DMS153 (cell line): ENCODE measurements at places on chromosomes 6 and 20.

DNA sequence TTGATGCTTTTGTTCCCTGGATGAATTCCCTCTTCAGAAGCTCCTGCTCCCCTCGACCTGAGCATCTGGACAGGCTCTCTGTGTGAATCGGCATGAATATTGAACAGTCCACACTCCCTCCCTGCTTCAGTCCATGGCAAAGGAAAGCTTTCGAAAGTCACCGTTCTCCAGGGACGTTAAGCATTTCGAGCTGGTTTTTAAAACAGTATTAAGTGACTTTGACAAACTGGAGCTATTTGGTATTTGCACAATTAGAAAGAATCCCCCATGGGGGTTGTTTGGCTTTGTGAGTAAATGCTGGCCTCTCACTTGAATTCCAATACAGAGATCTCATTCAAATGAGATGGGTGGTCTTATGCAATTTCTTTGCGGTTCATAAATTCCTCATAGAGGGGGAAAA is 85.3 kb upstream of the TIAM2 start:
- DNase-seq, result no peak

GRCh38 chr6:150934380-150934779 is 68.9 kb downstream of the MTHFD1L start:
- no peak for DNase-seq

- peak; percentile 1 for DNase-seq
Measured at GRCh38 chr6:98945311-98946115, 2.2 kb downstream of the FBXL4 start.

DNA sequence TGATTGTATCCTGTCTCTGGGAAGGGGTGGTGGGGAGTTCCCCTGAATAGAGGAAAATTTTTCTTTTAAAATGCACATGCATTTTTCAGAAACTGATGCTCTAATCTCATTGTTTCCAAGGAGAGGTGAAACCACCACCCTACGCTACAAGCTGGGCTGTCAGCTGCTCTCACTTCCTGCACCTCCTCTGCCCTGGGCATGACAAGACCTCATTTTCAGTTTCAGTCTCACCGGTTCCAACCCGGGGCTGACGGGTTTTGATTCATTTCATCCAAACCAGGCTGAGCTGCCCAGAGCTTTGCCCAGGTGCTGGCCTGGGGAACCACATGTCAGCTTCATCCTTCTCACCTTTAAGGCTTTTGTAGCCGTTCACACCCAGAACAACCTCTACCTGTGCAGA is 99.7 kb downstream of the EYA2 start:
- DNase-seq, result peak; percentile 40

DNA sequence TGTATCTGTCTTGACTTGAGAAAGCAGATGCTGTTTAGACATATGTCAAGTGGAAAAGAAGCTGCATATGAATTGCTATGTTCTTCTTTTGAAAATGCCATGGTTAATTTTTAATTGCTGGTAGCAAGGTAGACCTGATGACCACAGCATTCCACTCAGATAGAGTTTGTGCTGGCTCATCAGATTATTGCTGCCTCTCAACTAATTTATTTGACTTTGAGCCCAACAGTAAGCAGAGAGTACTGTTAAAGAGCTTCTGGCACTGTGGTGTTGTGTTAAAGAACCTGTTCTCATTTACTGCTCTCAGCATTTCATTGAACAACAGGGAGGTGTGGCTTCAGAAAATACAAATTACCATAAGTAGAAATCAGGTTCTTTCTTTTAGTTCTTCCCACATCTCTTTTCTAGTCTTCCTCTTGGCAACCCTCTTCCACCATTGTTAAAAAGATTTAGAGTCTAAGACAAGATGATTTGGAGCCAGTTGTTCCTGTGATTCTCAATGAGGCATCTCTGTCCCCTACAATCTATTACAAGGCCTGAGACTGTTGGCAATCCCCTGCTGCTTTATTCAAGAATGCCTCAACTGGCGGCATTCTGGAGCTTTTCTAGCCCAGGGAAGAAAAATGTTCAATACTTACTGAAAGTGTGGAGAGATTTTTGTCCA is 967.6 kb upstream of the GJE1 start:
- DNase-seq, result no peak

- no peak for DNase-seq
Measured at GRCh38 chr6:145486306-145486705, 249.0 kb downstream of the EPM2A start.

- no peak for DNase-seq
Measured at GRCh38 chr6:24332317-24332716, 25.5 kb downstream of the DCDC2 start.

DNA sequence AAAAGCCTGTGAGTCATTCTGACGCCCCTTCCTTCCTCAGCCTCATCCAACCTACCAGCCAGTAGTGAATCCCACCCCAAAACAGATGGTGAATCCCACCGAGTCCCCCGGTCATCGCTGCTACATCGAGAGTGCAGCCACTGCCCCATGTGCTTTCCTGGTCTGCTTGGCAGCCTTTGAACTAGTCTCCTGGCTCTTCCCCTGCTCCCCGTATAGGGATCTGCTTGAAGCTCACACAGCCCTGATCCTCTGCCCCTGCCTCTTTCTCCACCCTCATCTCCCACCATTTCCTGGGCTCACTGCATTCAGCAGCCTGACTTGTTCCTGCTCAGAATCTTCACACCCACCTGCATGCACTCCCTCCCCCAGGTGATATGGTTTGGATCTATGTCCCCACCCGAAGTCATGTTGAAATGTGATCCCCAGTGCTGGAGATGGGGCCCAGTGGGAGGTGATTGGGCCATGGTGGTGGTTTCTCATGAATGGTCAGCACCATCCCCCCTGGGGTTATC is 14.6 kb downstream of the SYNJ2 start:
- DNase-seq, result no peak

GRCh38 chr6:149464411-149464810 is 20.4 kb downstream of the ZC3H12D start:
- no peak for DNase-seq

DNA sequence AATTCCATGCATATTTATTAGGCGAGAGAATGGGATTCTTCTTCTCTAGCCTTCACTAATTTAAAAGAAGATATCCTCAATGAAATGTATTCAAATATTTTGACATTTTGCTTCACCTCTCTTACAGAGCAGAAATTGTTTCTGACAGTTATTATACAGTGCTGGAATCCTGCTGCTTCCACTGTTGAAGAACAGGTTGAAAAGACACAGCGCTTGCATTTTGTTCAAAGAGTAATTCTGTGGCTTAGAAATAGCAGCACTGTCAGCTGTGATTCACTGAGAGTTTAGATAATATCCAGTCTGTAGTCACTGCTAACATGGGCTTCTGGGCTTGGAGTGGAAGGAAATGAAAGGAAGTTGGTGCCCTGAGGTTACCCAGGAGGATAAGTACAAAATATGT is 117.1 kb upstream of the FBXL4 start:
- DNase-seq, result no peak

DNA sequence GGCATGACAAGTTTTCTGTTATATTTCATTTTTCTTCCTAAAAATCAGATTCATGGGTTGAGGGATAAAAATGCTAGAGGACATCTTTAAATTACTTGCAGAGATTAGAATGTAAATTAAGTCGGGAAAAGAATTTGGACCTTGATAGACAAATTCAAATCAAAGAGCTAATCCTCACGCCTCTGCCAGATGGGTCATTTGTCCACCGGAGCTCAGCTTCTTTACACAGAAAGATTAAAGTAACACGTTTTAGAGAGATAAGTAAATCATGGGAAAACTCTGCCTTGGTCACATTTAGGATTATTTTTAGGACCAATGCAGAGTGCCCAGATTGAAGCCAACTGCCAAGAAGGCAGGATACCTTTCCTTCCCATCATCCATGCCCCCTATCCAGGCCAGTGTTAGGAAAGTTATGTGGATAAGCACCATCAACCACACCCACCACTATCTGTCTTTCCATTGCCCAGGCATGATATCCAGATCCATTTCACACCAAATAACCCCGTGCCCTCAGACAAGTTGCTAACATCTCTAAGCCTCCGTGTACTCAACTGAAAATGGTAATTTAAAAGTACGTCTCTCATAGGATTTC is 397.4 kb upstream of the PLCB4 start:
- DNase-seq, result no peak

- DNase-seq, result no peak
Measured at GRCh38 chr6:156517088-156517487, 260.1 kb upstream of the ARID1B start.

DNA sequence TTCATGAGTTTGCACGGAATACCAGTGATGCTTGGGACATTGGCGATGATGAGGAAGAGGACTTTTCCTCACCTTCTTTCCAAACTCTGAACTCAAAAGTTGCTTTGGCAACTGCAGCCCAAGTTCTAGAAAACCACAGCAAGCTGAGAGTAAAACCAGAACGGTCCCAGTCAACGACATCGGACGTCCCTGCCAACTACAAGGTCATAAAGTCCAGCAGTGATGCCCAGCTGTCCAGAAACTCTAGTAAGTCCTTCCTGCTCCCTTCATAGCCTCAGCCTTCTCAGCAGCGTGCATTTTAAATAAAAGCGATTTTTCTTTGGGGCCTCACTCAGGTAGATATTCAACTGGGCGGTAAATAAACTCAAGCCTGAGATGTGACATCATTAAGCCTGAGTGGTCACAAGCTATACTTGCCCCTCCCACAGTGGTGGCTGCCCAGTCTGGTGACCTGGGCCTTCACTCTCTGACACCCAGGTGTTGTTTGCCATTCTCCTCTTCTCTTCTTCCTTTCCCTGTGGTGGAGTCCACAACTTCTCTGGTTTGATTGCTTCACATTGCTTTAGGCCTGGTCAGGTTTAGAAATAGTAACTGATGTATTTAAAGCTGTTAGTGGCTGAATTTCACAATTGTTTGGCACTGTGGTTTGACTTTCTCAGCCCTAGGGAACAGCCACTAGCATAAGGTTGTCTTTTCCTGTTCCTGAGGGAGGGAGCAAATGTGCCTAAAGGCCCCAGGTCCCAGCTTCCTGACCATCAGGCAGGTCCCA is 21.6 kb upstream of the TMEM217 start:
- DNase-seq, result no peak

GRCh38 chr6:152135755-152136448 is 328.4 kb downstream of the ESR1 start:
- peak; percentile 98 for DNase-seq

- DNase-seq, result no peak
Measured at GRCh38 chr6:90347411-90347851, 50.8 kb upstream of the BACH2 start.

DNA sequence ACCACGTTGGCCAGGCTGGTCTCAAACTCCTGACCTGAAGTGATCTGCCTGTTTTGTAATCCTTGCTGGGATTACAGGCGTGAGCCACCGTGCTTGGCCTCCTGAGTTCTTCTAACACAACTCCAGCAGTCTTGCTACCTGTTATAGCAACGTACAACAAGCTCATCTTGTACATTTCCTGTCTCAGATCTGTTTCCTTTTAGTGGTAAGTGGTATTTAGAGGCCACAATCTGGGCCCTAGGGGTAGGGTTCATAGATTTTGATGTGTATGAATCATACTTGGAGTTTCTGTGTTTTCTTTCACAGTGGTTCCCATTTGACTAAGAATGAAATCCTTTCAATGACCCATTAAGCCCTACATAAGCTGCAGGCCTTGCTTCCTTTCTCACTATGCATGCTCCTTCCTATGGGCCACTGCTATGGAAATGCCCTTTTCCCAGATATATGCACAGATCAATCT is 27.1 kb upstream of the SYNCRIP start:
- no peak for DNase-seq

DNA sequence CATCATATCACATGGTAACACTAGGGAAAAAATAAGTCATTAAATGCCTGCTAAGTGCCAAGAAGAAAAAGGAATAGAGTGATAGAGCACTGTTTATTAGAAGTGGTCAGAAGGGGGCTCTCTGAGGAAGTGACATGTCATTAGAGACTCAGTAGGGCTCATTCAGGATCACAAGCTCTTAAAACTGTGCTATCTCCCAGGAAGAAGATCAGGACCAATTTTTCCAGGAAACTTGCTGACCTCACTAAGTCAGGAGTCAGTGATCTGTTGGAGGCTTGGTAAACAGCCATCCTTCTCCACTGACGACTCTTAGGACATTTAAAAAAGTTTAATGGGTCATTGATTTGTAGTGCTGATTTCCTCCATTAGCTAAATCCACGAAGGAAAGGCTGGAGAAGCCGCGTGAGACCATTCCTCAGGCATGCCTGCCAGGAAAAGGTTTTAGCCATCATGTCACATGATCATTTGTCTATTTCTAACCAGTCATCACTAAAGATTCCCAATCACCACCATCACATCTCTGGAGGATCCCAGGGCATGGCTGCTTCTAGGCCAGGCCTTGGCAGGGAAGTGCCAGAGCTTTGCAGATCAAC is 5.9 kb upstream of the PTPN1 start:
- no peak for DNase-seq

- DNase-seq, result no peak
Measured at GRCh38 chr20:60052322-60052721, 94.1 kb downstream of the CDH26 start.

DNA sequence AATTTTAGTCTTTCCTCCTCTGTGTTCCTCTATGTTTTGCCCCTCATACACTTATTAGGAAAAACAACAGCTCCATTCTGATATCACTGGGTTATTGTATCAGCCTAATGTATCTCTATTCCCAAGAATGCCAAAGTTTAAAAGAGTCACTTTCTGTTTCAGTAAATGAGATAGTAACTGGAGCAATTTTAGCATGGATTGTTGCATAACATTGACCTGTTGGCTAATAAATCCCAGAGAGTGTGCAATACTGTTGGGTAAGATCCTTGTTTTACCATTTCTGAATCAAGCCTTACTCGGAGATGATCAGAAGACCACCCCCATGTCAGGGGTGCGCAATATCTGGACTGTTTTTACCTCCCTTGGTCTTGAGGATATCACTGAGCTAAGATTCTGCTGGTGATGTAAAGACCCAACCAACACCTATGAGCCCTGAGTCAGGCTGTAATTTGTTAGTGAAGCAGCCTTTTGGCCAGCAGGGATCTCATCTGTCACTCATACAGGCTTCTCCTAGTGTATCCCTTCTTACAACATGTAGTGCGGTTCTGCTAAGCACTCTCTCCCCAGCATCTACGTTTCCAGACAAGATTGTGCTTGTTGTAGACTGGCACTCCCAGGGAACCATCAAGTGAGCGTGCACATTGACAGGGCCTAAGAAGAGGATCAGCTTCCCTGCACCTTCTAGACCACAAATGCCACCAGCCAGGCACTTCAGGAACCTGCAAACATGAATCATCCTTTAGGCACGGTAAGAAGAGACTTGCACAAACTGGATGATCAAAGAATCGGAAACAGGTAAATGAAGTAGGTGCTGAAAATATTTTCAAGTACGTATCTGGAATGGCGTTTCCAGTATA is 11.5 kb upstream of the IPCEF1 start:
- no peak for DNase-seq

GRCh38 chr20:53444401-53445149 is 149.1 kb downstream of the ZNF217 start:
- DNase-seq, result peak; percentile 19

GRCh38 chr6:30100585-30101443 is 12.1 kb downstream of the TRIM31 start:
- no peak for DNase-seq

DNA sequence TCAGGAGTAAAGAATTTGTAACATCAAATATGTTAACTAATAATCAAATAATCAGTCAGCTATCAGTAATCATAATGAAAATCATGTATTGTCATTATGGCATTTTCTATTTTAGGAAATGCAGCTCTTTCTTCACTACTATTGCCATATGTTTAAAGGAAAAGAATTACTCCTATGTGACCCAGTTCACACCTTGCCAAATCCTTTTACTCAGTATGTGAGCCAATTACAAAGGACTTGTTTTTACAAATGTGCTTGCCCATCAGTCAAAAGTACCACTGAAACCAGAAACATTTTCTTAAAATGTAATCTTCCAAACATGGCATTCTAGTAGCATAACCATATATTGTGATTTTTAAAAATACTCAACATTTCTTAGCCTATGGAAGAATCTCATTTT is 63.6 kb downstream of the NCOA7 start:
- no peak for DNase-seq
